ENCODE measurements at places on chromosomes 1 and 21.
A peak's percentile ranks its signal among the peaks of the same experiment; 100 is the strongest.

DNA sequence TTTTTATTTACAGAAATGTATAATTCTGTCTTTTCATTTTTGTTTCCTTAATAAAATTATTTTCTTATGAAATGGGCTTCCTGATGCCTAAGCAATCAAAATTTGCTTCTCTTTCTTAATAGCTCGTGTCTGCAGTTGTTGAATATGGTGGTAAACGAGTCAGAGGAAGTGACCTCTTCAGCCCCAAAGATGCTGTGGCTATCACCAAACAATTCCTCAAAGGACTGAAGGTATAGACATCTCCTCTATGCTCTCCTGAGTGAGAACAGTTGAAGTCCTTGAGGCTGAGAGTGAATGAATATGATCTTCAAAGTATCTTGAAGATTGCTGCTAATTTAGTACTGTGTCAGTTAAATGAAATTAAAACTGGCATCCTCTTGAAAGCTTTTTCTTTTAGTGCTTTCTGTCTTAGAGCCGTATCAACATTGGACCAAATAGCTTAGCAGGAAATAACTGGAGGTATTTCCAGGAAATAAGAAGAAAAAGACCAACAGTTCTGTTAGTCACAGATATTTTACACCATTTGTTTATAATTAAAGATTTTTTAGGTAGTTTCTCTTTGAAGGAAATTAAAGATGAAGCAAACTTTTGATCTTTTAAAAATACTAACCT, 24.7 kb downstream of the VPS45 start:
- no peak for DNase-seq

GRCh38 chr21:35933466-35933865, 126.9 kb downstream of the SETD4 start:
- DNase-seq = no peak

- no peak for DNase-seq
These were observed 113.9 kb downstream of the TOMM20 start for GRCh38 chr1:235014756-235015155.

- DNase-seq = no peak
These were observed 34.7 kb downstream of the WASF2 start for GRCh38 chr1:27455139-27455811.

- DNase-seq = no peak
These were observed 81.2 kb upstream of the EFHD2 start for GRCh38 chr1:15328351-15329103.

DNA sequence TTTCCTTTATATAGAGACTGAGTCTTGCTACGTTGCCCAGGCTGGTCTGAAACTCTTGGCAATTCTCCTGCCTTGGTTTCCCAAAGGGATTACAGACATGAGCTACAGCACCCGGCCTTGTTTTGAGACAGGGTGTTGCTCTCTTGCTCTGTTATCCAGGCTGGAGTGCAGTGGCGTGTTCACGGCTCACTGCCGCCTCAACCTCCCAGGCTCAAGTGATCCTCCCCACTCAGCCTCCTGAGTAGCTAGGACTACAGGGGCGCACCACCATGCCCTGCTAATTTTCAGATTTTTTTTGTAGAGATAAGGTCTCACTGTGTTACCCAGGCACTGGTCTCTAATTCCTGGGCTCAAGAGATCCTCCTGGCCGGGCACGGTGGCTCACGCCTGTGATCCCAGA, 14.8 kb downstream of the LCK start:
- no peak for DNase-seq

- DNase-seq = peak; percentile 58
These were observed 971 bp upstream of the GNG4 start for GRCh38 chr1:235650341-235651169.

DNA sequence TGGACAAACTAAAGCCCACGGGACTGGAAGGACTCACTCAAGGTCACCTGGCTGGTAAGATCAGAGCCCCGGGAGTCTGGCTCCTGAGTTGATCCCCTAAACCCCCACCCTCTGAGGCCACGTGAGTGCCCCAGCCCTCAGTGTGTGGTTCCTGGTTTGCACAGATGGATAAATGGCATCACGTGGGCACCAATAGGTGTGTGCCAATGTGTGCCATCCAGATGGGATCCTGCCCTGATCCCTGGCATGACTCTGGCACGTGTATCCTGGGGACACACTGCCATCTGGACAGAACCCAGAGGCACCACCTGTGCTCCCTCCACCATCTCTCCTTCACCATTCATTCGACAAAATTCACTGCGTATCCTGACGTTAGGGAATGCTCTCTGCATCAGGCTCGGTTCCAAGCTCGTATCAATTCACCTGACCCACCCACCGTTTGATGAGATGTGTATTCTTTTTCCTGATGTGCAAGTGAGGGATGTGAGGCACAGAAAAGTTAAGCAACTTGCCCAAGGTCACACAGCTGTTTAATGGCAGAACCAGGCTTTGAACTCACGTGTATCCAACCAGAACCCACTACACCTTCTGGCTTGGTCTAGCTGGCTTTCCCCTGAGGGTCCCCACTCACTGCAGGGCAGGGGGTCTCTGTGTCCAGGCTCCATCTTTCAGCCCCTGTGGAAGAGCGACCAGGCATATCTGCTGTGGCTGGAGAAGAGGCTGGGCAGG, 49.8 kb upstream of the PAX7 start:
- no peak for DNase-seq

DNA sequence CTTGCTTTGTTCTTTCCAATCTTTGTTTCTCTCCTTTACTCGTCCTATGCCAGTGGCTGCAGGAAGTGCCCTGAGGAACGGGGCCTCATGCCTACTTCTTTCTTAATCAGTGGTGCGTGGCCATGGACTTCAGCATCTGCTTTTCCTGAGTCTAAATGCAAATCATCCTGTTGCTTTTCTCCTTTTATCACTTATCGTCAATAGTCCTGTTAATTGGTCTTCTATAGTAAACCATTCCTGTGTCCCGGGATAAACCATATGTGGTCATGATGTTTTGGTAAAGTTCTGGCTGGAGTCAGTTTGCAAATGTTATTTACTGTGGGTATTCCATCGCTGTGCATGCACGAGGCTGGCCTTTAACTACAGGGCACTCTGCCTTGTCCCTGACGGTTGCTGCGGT, 47.5 kb downstream of the AGPAT3 start:
- DNase-seq = no peak

DNA sequence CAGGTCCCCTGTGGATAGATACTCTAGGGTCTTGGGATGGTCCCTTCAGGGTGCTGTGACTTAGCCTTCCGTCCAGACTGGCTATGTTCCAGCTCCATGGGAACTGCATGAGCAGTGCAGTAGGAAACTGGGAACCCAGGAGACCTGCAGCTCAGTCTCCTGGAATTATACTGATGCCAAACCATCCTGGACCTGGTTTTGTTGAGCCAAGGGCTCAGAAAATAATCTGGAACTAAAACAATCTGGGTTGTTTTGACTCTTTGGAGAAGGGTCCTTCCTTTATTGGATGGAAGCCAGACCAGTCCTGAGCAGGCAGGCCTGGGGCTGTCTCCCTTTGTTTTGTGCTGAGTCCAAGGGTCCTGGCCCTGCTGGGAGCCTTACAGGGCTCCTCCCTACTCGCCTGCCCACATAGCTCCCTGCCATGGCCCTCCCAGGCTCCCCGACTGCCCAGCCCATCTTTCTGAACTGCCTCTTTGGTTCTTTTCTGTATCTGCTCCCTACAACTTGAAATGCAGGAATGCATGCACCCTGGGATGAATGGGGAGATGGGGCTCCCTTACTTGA, 1.2 kb downstream of the IPO13 start:
- DNase-seq = no peak

- DNase-seq = no peak
These were observed 7.1 kb upstream of the PEF1 start for GRCh38 chr1:31651766-31652165.

- no peak for DNase-seq
These were observed 50.0 kb downstream of the MRPL37 start for GRCh38 chr1:54249819-54250435.

GRCh38 chr1:25991937-25992688, 5.8 kb downstream of the PAFAH2 start:
- DNase-seq = no peak

DNA sequence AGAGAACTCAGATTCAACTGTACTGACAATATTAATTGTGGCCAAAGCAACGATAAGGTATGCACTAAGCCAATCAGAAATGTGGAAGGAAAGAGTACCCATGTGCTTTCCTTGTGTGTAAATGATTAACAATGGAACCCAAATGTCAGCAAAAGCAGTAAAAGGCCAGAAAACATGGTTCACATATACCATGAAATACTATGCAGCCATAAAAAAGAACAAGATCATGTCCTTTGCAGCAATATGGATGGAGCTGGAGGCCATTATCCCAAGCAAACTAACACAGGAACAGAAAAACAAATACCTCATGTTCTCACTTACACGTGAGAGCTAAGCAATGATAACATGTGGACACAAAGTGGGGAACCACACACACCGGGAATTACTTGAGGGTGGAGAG, 78.5 kb downstream of the SUSD4 start:
- no peak for DNase-seq

GRCh38 chr1:214123061-214123784, 135.4 kb downstream of the PROX1 start:
- DNase-seq = peak; percentile 82

GRCh38 chr1:11546456-11546855, 67.5 kb downstream of the DISP3 start:
- DNase-seq = no peak

DNA sequence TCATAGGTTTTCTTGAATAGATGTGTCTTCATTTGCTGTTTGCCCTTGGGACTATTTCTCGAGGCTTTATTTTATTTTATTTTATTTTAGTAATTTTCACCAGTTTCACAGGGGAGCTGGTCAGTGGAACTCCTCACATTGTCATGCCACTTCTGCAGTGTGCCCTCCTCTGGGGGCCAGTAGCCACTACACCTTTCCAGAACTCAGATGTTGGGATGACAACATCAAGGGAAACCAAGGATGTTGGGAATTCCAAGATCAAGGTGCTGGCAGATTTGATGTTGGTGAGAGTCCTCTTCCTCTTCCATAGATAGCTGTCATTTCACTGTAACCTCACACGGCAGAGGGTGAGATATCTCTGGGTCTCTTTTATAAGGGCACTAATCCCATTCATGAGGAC, 35.5 kb downstream of the SLC26A9 start:
- no peak for DNase-seq

GRCh38 chr21:24420689-24421088, 1186.6 kb downstream of the MRPL39 start:
- DNase-seq = no peak

DNA sequence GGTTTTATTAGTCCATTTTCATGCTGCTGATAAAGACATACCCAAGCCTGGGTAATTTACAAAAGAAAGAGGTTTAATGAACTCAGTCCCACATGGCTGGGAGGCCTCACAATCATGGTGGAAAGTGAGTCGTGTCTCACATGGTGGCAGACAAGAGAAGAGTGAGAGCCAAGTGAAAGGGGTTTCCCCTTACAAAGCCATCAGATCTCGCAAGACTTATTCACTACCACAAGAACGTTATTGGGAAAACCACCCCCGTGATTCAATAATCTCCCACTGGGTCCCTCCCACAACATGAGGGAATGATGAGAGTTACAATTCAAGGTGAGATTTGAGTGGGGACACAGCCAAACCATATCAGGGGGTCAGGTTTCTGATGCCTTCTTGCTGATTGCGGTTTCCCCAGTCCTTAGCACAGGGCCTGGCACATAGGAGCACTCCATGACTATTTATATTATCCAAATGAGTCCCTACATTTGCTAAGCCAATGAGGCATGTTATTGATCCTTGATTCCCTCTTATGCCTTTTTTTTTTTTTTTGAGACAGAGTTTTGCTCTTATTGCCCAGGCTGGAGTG, 35.3 kb upstream of the PAXBP1 start:
- no peak for DNase-seq

- no peak for DNase-seq
These were observed 8.8 kb upstream of the ABCB10 start for GRCh38 chr1:229567109-229567868.

DNA sequence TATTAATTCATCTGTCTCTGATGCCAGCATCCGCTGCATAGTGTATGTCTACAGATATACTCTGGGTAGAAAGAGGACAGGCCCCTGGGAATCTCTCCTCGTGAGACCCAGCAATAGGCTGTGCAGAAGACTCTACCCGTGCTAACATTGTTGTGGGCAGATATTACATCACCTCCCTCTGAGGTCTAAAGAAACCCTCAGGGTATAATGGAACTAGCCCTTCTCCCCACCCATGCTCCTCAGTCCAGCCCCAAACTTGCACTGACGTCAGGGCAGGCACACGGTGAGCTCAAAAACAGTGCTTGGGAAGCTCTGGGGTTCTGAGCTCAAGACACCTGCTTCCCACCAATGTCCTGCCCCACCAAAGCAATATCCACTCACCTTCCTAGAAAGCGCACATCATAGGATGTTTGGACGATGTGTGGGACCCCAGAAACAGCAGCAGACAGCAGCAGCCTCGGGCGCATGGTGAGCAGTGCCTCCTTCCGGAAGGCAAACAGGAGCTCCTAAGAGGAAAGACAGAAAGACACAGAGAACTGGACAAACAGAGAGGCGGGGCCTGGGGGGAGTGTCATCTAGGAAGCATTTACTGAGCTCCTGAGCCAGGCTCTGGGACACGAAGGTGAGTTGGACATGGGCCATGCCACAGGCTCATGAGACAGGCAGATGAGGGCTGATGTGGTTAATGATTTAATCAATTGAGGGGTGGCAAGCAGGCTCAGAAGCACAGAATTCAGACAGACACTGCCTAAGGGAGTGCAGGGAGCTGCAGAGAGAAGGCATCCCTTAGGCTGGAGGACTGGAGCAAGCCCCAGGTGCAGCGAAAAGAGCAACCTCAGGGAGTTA, 4.8 kb downstream of the OVGP1 start:
- DNase-seq = no peak

DNA sequence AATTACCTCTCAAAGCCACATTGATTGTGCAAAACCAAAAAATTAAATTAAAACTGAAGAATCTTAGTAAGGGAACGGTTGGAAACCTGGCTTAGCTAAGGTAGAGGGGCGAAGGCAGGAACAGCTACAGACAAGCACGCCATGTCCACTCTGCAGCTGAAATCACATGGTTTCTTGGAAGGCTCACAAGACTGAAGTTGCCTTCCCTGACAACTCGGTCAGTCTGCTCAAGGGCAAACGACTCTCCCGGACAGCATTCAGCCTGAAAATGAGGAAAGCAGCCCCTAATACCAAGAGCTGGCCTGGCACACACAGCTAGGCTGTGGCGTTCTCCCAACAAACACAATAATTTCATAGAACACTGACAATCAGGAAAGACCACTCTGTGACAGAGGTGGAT, 22.7 kb upstream of the BECN2 start:
- no peak for DNase-seq

- no peak for DNase-seq
These were observed 1.9 kb downstream of the SORT1 start for GRCh38 chr1:109395602-109396512.

GRCh38 chr1:180156631-180157091, 2.0 kb downstream of the QSOX1 start:
- no peak for DNase-seq

- no peak for DNase-seq
These were observed 5.7 kb upstream of the PLPP3 start for GRCh38 chr1:56584910-56585528.

DNA sequence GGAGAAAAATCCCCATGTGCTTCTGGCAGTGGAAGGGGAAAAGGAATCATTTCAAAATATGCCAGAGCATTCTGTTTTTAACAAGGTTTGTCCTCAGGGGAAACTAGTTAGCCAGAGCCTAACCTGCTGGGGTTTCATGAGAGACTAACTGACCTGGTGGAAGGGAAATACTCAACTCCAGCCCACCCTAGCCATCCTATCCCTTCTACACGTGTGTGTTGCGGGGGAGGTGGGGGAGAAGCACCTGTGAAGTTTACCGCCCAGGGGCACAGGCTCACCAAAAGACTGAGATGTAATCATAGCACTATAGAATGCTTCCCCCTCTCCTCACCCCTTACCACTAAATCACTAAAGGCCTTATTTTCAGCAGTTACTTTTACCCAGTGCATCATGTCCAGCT, 139.5 kb downstream of the GRIK3 start:
- DNase-seq = no peak
